ENCODE measurements at places on chromosomes 13 and 19.

GRCh38 chr19:45730368-45731288, at the start of gene FBXO46:
Gene FBXO46, minus strand, starts transcription at chr19:45730896. Its CDS starts 17,401 bp downstream, at chr19:45713495.
- DNase-seq, result peak; percentile 93
- H3K4me1 ChIP-seq, result peaks cover 14% of the 10 kb centered on the region
- peak within 1 kb of the TSS; percentile 100 for H3K4me3 ChIP-seq
- peaks cover 7% of the 10 kb centered on the region for H3K36me3 ChIP-seq
- peak within 1 kb of the TSS; percentile 95 for H3K27ac ChIP-seq
- no peaks in the 10 kb centered on the region for H3K27me3 ChIP-seq

DNA sequence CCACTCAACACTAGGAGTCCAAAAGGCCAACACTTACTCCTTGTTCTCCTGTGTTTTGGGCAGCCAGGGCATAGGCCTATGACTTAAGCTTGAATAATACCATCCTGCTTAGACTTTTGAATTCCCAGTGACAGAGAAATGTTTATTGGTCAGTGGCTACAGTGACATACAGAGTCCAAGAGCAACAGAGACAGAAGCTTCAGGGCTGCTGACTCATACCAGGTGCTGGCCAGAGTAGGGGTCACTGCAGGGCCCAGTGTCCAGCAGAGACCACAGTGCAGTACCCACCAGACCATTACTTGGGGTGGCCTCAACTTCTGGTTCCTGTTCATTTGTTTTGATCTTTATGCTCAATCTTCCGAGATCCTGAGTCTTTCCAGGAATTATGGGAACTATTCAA, 6.0 kb upstream of the FREM2 start:
- H3K4me1 ChIP-seq, result no peaks in the 10 kb centered on the region
- H3K27me3 ChIP-seq, result peaks cover 6% of the 10 kb centered on the region
- H3K27ac ChIP-seq, result no peak overlapping the region
- DNase-seq, result no peak
- H3K36me3 ChIP-seq, result no peaks in the 10 kb centered on the region

- H3K4me1 ChIP-seq, result no peaks in the 10 kb centered on the region
- no peaks in the 10 kb centered on the region for H3K27me3 ChIP-seq
- no peak overlapping the region for H3K4me3 ChIP-seq
- DNase-seq, result no peak
- no peaks in the 10 kb centered on the region for H3K36me3 ChIP-seq
- H3K27ac ChIP-seq, result no peak overlapping the region
These were observed 101.9 kb downstream of the PTPRS start for GRCh38 chr19:5238700-5239099.

- H3K4me1 ChIP-seq, result no peaks in the 10 kb centered on the region
- no peak overlapping the region for H3K4me3 ChIP-seq
- H3K27me3 ChIP-seq, result no peaks in the 10 kb centered on the region
- DNase-seq, result no peak
These were observed 93.5 kb downstream of the DACH1 start for GRCh38 chr13:71773531-71773930.

GRCh38 chr13:111950697-111951096, 116.3 kb upstream of the SOX1 start:
- no peaks in the 10 kb centered on the region for H3K27me3 ChIP-seq
- H3K4me1 ChIP-seq, result no peaks in the 10 kb centered on the region
- DNase-seq, result no peak
